Activated CD4-positive, alpha-beta T cell treated with anti-CD3 and anti-CD28 coated beads, Interleukin-2, Interleukin-4, amounts not matched to agents 100 ng/mL and 50 ng/mL, durations not matched to agents 16 hours and 8 hours (primary cell): ENCODE measurements at places on chromosomes 5 and 9.
A peak's percentile ranks its signal among the peaks of the same experiment; 100 is the strongest.

- DNase-seq, result no peak
Observed at GRCh38 chr9:77847059-77847499, 184.5 kb downstream of the GNAQ start.

GRCh38 chr5:2135833-2136232, 253.1 kb upstream of the IRX4 start:
- DNase-seq, result no peak

GRCh38 chr5:9785751-9786150, 155.6 kb upstream of the TAS2R1 start:
- DNase-seq, result no peak

DNA sequence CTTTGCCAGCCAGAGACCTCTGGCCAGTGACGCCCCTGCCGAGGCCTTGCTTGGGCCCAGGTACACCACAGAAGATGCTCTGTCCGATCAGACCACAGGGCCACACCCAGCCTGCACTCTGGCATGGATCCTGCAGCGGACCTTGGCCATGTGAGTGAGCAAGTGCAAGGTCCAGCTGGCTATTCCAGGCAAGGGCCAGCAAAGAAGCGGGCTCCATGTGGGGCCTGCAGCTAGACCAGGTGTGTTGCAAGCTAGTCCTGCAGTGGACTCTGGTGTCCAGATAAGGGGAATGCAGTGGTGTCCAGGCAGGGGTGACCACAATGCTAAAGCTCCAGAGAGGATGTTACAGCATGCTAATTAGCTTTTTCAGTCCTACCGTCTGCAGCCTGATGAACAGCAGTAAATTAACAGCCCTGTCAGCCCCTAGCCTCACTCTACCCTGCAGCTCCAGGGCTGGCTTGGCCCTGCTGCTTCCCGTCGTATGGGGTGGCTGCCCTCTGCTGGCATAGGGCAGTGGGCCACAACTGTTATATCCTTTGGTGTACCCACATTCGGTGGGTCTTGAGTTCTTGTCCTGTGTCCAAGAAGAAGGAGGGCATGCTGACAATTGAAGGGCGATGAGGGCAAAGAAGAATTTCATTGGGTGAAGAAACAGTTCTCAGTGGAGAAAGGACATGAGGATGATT, 284.5 kb upstream of the POU5F2 start:
- no peak for DNase-seq

- DNase-seq, result no peak
Observed at GRCh38 chr9:125472926-125473701, 211.5 kb downstream of the GAPVD1 start.

- no peak for DNase-seq
Observed at GRCh38 chr5:138606378-138607064, 31.3 kb upstream of the HSPA9 start.

- peak; percentile 87 for DNase-seq
Observed at GRCh38 chr5:181188700-181189362, 16.2 kb downstream of the TRIM7 start.

DNA sequence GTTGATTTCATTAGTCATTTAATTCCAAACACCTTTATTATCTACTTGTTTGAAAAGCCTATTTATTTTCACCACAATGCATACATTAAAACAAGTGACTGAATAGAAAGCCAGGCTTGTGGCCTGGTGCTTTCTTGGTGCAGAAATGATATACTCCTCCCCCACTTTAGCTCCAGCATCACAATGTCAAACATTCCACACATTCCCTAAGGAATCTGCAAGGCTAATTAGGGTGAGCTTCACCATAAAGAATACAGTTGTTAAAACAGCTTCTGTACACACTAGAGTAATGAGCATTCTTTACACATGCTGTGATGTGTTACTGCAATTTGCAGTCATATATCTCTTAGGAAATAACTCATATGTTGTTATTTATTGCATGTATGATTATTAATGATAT, 705.7 kb downstream of the CETN3 start:
- DNase-seq, result no peak

- peak; percentile 40 for DNase-seq
Observed at GRCh38 chr5:155017610-155018009, 4.1 kb downstream of the KIF4B start.

DNA sequence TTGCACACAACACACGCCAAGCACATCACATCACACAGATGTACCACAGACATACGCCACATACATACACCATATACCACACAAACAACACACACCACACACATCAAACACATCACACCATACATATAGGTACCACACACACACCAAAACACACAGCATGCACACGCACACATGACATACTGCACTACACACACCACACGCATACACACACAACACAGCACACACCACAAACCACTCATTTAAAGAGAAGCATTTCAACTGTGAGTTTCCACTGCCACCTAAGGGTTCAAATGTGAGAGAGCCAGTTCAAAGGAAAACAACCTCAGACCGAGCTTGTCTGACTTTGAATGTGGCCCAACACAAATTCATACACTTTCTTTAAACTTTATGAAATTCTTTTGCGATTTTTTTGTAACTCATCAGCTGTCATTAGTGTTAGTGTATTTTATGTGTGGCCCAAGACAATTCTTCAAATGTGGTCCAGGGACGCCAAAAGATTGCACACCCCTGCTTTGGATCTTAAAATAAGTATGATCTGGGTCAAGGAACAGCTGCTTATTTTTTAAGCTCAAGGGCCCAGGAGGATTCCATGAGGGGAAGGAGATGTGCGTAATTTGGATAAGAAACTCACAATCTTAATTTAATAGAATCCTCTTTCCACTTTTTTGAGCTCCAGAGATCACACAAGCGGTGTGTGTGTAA, 494.6 kb downstream of the GADD45G start:
- peak; percentile 41 for DNase-seq

- DNase-seq, result peak; percentile 35
Observed at GRCh38 chr5:151772029-151772845, 483 bp downstream of the G3BP1 start.

GRCh38 chr9:95102001-95102433, 215.5 kb downstream of the FANCC start:
- no peak for DNase-seq

DNA sequence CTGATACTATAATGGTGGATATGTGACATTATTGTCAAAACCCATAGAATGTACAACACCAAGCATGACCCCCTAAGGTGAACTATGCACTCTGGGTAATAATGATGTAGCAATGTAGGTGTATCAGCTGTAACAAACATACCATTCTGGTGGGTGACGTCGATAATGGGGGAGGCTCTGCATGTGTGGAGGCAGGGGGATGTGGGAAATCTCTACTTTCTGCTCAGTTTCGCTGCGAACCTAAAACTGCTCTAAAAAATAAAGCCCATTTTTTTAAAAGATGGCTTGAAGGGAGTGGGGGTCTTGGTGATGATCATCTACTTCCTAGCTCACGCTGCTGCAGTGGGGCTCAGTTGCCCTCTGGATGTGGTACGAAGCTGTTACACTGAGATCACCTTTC, 51.1 kb downstream of the RASGEF1C start:
- DNase-seq, result no peak

- DNase-seq, result peak; percentile 22
Observed at GRCh38 chr9:137757613-137758029, 120.0 kb upstream of the CACNA1B start.

- DNase-seq, result peak; percentile 2
Observed at GRCh38 chr5:81750308-81751008, 439 bp downstream of the SSBP2 start.
